Stimulated activated CD4-positive, alpha-beta T cell treated with anti-CD3 and anti-CD28 coated beads, TNF-alpha, amount 100 ng/mL, for 1 hour (primary cell): ENCODE measurements at places on chromosomes 6 and 20.

DNA sequence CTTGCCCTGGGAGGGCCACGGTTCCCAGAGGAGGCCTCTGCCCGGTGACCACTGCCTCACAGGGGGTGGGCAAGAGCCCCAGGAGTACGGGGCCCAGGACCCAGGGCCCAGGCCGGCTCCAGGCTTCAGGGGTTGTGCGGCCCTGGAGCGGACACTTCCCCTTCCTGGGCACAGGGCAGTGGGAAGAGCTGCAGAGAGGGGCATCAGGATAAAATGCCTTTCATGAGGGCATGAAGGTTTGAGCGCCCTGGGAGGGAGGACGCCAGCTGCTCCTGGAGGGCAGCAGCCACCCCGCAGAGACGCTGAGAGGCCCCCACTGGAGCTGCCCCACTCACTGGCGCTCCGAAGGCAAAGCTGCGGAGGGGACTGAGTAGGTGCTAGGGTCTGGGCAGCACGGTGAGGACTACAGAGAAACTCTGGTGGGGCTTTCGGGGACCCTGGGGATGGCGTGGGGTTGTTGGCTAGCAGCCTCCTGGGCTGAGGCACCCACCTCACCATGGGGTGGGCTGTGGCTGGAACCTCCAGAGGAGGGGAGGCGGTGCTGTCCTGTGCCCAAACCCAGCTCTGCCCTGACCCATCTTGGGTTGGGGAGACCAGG, 10.4 kb downstream of the LAMA5 start:
- DNase-seq: no peak

GRCh38 chr6:7939184-7939863, 28.7 kb upstream of the TXNDC5 start:
- no peak for DNase-seq

- no peak for DNase-seq
Observed at GRCh38 chr6:152815230-152815872, 64.8 kb downstream of the VIP start.

GRCh38 chr6:25359191-25359861, 80.2 kb downstream of the CARMIL1 start:
- no peak for DNase-seq

DNA sequence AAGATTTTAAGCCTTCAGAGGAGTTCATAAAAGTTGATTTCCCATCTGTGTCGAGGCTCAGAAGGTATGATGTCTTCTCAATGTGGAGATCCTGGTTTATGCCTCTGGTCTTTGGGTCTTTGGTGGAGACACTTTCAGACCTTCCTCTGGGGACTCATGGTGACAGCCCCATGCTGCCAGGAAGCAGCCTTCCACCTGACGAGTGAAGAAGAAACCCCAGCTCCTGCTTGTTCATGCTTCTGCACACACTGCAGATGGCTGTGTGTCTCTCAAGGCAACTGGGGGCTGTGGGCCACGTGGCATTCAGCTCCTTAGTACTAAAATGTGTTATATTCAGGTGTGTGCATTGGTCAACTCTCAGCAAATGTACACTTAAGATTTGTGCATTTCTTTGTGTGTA, 4.9 kb upstream of the SCP2D1 start:
- DNase-seq: no peak

GRCh38 chr6:7924867-7925266, 14.3 kb upstream of the TXNDC5 start:
- no peak for DNase-seq
